Karpas-422 (cell line): ENCODE measurements at places on chromosomes 16 and 17.
A peak's percentile ranks its signal among the peaks of the same experiment; 100 is the strongest.

- peak; percentile 58 for DNase-seq
Observed at GRCh38 chr17:2421315-2422147, 20.7 kb upstream of the MNT start.

DNA sequence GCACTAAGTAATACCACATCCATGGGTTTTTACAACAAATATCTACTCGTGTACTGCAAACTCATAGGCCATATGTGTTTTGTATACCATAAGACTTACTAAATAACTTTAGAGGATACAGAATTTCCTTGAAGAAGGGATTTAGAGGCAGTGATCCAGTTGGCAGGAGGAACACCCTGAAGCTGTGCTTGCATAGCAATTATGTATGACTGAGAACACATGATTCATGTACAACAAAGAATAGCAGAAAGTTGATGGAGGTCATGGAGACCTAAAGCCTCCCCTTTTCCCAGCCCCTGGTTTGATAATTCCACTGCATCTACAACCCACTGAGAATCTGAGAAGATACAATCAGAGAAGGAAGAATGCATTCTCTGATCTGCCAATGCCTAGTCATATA is 83.8 kb upstream of the PMFBP1 start:
- no peak for DNase-seq

DNA sequence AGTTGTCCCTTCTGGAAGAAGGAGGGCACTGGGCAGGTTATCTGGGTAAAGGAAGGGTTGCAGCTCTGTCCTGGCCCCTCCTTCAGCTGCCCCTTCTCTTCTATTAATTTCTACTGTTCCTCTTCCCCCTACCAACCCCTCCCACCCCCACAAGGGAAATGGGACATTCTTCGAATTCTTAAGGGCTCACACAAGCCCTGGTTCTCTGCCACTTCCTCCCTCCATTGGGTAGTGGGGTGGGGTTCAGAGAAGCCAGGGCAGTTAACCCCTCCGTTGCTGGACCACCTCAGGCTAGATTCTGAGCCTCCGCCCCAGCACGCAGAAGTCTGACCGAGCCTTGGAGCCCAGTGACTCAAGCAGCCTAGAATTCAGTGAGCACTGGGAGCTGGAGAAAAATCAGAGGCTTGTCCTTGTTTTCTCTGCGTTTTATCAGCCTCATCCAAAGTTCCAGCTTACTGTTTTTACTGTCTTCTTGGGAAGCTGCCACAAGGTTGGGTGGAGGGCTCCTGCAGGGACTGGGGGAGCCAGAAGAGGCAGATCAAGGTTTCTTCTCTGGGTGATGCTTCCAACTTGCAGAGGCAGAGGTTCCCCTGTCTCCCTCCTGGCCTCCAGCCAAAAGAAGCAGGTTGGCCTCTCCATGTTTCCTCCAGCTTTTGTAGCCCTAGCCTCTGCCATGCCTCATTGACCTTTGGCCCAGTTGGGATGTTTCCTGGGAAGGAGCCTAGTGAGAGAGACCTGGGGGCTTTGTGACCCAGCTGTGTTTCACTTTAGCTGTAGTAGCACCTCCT is 10.2 kb downstream of the LASP1 start:
- DNase-seq: no peak

- no peak for DNase-seq
Observed at GRCh38 chr16:75485230-75486013, 9.8 kb downstream of the CHST6 start.

- no peak for DNase-seq
Observed at GRCh38 chr16:80997139-80997798, 9.4 kb downstream of the CMC2 start.

- no peak for DNase-seq
Observed at GRCh38 chr16:72654535-72654934, 393.4 kb downstream of the ZFHX3 start.

GRCh38 chr16:82960918-82961317 is 334.1 kb downstream of the CDH13 start:
- no peak for DNase-seq

DNA sequence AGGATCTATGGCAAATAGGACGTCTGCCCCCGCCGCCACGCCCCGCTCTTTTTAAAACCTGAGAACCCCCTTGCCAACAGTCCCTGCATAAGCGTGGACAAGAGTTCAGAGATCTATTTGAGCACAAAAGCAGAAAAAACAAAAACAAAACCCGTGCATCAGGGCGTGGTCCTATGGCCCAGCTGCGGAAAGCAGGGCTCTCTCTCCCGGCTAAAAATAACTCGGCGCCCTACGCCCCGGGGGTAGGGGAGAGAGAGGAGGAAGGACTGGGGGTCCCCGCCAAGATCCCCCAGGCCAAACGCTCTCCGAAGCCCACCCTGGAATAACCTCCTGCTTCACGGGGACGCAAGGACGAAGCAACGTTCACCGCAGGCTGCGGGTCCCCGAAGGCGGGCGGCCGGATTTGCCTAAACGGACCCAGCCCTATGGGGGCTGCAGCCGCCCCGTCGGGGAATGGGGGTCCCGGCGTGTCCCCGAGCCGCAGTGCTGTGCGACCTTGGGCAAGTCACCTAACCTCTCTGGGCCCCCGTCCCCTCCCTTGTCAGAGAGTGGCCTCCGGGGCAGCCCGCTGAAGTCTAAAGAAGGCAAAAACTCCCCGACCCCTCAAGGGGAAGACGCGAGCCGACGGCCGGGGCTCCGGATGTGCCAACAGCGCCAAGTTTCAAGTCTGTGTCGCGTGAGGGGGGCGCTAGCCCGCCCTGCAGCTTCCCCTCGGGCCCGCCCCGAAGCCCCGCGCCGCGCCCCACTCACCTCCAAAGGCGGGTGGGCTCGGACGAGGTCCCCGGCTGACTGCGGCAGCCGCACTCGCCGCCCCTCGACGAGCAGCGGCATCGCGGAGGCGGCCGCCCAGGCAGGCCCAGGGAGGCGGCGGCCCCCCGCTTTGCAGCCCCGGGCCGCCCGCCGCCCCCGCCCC is 477 bp downstream of the NTAN1 start:
- peak; percentile 87 for DNase-seq

GRCh38 chr17:66942451-66943264 is 21.8 kb upstream of the CACNG4 start:
- no peak for DNase-seq

DNA sequence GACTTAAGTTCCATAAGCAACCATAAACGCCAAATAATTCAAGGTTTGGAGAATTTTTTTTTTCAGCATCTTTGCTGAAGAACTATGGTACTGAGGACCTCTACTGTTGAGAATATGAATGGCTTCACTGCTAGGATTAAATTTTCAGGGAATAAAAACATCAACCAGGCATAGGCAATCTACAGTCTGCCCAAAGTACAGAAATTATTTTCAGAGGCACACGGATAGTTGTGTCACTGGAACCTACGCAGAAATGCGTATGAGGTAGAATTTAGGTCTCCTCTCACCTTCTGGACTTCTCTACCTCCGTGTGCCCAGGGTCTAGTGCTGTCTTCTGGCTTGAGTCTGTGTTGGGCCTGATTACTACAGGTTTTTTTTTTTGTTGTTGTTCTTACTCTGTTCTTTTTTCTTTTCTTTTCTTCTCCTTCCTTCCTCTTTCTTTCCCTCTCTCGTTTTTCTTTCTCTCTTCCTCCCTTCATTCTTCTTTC is 39.7 kb downstream of the NACA2 start:
- peak; percentile 56 for DNase-seq

- DNase-seq: no peak
Observed at GRCh38 chr17:14604591-14605266, 303.8 kb downstream of the HS3ST3B1 start.

DNA sequence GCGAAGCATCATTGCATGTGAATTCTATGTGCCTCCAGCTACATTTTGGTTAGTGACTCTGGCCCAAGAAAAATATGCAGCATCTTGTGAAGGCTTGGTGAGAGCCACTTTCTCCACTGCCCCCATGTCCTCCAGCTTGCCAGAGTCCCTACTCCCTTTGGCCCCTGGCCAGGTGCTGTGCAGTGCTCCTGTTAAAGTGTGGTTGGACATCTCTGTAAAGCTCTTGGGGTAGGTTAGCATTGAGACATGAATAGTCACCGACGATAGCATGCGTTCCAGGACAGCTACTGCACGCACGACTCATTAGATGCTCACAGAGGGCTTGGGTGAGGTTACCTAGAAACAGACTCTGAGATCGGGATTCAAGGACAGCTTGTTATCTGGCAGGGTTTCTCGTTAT is 48.6 kb downstream of the FOXL1 start:
- no peak for DNase-seq

GRCh38 chr17:36089888-36090836 is at the start of gene CCL3:
TSS of gene CCL3 (minus strand) at chr17:36090143. CDS start at chr17:36090058, 85 bp downstream.
- DNase-seq: peak; percentile 90

- no peak for DNase-seq
Observed at GRCh38 chr17:48308581-48308980, 121.4 kb downstream of the SKAP1 start.

DNA sequence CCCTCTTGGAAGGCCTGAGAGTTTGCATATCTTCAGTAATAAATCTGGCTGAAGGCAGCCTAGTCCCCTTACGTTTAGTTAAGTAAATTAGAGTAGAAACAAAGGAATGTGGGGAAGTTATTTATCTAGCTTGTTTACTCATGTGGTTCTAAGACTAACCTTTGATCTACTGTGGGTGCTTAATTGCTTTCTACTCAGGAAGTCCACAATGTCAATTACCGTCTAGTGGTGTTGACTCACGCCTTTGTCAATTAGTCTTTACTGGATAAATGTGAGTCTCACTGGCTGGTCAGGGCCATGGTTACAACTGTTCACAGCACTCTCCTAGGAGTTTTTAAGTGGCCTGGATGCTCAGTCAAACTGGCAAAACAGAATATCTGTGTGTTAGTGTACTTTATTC is 2338.4 kb downstream of the TP53TG3F start:
- DNase-seq: no peak

- no peak for DNase-seq
Observed at GRCh38 chr16:27221576-27222248, 18.4 kb downstream of the KDM8 start.

DNA sequence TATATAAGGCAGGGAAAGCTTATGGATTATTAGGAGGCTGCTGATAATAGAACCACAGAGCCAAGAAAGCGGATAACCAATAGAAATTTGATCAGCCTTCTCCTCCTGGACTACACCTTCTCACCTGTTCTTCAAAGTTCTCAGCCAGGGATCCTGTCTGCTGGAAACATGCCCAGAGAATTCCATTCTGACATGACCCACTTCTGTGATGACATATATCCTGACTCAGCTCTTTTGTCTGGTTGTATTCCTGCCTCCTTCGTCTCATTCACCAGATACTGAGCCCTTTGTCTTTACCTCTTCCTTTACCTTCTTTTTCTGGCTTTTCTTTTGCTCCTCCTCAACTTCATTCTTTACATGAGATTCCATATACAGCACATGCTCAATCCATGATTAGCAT is 576.1 kb downstream of the CDH11 start:
- DNase-seq: no peak

- DNase-seq: no peak
Observed at GRCh38 chr17:81309859-81310839, 15.0 kb upstream of the SLC38A10 start.

GRCh38 chr17:41334385-41335305 is 16.0 kb downstream of the KRT33A start:
- DNase-seq: peak; percentile 57

DNA sequence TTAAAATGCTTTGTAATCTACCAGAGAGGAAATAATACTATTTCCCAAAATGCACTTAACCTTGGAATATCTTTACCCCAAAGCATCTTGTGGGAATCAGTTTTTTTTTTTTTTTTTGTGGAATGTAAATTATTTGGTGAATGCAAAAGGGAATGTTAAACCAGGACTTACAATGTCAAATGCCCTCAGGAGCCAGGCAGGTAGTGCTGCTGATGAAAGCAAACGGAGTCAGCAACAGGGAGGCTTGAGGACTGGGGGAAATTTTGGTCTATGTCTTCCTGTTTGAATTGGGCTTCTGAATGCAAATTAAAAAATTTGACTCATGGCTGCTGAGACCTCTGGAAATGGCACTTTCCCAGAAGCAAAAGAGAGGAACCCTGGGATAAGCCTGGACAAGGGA is 96.5 kb upstream of the NLRP1 start:
- no peak for DNase-seq

GRCh38 chr16:61362585-61362984 is 673.7 kb downstream of the CDH8 start:
- DNase-seq: no peak

GRCh38 chr17:55492781-55493341 is 18.4 kb downstream of the SMIM36 start:
- DNase-seq: peak; percentile 27

DNA sequence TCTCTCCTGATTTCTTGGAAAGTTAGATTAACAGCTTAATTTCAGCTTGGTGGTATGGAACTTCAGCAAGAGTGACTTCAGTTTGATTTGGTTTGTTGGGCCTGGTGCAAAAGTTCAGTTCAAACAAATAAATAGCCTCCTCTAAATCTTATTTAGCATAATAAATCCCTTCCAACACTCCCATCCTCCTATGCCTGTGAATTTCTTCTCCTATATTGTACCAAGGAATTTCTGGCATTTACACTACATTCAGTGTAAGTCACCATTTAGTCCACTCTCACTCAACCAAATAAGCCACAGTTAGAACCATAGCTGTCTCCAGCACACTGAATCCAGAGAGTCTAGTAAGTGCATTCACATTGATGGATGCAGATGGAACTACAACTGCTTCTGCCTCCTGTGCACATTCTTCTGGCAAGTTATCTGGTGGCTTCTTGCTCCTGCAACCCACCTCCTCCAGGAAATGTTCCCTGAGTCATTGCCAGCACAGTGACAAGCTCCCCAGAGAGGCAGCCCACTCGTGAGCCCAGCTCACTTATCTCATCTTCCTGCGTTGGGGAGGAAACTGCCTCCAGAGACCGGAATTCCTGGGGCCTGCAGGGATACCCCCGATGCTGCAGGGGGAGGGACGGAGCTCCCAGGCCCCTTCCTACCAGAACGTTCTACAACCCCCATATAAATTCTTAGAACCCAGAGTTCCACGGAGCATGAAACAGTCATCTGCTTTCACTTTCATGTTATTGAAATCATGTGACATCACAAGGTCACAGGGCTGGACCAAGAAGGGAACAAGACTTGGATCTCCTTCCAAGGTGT is 318.3 kb downstream of the PHKB start:
- peak; percentile 76 for DNase-seq

- DNase-seq: no peak
Observed at GRCh38 chr17:42866216-42866615, 15.2 kb downstream of the AOC3 start.
